Posterior vena cava (tissue), 2 donors: ENCODE measurements at places on chromosomes 11 and 22. TPM values are rescaled to one million over a fixed set of nuclear protein-coding genes. Genes with fewer than 3 reads are reported as not detected.
A peak's percentile ranks its signal among the peaks of the same experiment; 100 is the strongest.

DNA sequence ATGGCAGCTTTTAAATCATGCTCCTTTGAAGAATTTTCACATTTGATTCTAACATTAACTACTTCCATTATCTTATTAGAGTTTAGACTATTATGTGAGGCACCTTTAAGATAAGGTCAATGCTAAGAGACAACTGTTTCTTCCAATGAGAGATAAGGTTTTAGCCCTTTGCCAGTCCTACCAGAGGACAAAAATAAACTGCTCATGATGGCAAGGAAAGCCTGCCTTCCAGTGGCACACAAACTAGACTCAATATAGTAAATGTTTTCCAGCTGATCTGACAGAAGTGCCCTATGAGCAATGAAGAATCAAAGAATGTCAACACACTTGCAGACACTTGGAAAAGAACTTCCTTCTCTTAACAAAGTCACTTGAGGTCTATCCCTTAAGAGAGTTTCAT lies 1152.4 kb upstream of the CCDC90B start:
- no peak for DNase-seq

- peak; percentile 80 for DNase-seq
These were observed 84.1 kb downstream of the PDE2A start for GRCh38 chr11:72589802-72590761.

DNA sequence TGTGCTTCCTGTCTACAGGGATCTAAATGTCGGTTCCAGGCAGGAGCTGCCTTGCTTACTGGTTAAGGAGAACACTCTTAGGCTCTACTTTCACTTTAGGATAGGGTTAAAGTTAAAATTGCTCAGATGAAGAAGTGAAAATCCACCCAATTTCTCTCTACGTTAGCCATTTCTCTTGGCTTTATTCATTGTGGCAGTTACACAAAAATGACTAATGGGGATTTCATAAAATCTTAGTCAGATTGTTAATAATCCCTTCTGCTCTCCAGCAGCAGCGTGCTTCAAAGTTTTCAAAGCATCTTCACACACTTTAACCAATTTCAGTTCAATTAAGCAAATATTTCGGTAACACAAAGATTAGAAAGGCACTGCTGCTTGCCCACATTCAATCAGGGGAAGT lies 58.4 kb upstream of the RCN1 start:
- no peak for DNase-seq

GRCh38 chr11:69307421-69307820 lies 13.5 kb downstream of the MYEOV start:
- peak; percentile 50 for DNase-seq

GRCh38 chr11:11584937-11585336 lies 36.9 kb downstream of the GALNT18 start:
- DNase-seq: no peak

- no peak for DNase-seq
These were observed 51.0 kb downstream of the UBASH3B start for GRCh38 chr11:122706291-122707088.

- no peak for DNase-seq
These were observed 258.6 kb downstream of the METTL15 start for GRCh38 chr11:28366549-28367346.

DNA sequence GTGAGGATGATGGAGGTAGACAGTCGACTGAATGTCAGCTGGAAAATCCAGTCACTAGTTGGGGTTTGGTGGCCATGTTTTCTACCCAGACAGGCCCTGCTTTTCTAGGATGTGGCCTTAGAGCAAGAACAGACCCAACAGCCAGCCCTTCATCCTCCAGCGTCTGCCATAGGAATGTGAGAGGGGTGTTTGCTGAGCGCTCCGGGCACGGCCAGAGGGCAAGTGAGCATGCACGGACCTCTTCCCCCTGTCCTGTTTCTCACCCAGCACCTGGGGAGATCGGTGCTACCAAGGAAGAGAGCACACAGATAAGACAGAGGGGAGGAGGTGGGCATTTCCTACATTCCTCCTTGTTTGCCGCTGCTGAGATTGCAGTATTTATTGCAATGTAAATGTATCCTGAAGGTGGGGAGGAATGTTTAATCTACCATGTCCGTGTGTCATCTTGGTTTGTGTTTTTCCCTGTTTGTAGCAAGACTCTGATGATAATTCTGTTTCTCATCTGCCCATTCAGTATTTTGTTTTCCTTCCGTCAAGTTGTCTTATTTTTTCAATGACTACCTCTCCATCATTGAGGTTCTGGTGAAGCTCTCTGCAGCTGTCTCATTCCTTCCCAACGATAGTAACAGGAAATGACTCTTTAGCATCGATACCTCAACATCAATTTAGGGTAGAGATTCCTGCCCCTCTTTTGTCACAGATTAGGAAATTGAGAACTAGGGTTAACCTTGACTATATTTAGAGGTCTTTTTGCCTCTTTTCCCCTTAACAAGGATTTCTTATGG lies 4.9 kb upstream of the ATF4 start:
- no peak for DNase-seq

GRCh38 chr11:70491696-70492472 lies 93.6 kb downstream of the CTTN start:
- peak; percentile 74 for DNase-seq

DNA sequence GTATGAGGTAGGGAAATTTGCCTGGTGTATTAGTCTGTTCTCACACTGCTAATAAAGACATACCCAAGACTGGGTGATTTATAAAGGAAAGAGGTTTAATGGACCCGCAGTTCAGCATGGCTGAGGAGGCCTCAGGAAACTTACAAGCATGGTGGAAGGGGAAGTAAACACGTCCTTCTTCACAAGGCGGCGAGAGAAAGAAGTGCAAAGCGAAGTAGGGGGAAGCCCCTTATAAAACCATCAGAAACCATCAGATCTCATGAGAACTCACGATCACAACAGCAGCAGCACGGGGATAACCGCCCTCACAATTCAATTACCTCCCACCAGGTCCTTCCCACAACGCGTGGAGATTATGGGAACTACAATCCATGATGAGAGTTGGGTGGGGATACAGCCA lies 12.0 kb upstream of the RFPL2 start:
- no peak for DNase-seq

DNA sequence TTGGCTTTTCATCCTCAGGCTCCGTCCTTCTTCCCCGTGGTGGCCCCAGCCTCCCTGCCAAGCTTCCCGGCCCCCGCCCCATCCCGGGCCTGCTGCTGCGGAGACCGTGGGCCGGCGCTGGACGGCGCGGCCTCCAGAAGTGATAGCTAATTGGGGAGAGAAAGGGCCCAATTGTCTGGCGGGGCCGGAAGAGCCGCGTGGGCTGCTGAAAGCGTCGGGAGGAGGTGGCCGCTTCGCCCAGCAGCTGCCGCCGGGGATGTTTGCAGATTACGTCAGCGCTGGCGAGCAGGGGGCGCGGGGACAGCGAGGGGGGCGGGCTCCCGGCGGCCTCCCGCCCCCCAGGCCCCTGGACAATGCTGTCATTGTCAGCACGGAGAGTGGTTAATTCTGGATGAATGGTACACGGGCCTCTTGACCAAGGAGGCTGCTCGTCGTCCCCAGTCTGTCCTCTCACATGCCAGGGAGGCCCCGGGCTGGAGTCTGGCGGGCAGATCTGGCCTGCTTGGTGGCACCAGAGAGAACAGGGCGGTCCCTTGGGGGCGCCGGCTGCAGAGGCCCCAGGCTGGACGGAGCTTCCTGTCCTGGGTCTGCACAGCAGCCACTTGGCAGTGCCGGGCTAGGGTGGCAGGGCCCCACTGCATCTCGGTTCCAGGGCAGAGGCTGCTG lies 1.6 kb downstream of the SMIM38 start:
- DNase-seq: peak; percentile 88

DNA sequence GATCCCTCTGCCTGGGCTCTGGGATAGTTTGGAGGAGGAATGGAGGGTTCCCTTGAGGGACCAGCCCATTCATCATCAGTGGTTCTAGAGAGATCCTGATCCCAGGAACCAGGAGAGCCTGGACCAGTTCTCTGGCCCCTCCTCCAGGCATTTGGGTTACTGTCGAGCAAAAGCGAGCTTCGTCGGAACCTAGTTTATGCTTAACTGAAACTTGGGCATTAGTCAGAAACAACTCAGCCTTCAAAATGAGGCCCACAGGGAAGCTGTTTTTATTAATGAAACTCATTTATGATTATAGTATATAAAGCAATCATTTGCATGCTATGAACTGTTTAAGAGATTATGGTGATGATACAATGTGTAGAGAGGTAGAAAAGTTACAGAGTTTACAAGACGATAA lies 61.4 kb downstream of the LIF start:
- DNase-seq: no peak

- no peak for DNase-seq
These were observed 13.5 kb downstream of the ACO2 start for GRCh38 chr22:41482319-41482935.

DNA sequence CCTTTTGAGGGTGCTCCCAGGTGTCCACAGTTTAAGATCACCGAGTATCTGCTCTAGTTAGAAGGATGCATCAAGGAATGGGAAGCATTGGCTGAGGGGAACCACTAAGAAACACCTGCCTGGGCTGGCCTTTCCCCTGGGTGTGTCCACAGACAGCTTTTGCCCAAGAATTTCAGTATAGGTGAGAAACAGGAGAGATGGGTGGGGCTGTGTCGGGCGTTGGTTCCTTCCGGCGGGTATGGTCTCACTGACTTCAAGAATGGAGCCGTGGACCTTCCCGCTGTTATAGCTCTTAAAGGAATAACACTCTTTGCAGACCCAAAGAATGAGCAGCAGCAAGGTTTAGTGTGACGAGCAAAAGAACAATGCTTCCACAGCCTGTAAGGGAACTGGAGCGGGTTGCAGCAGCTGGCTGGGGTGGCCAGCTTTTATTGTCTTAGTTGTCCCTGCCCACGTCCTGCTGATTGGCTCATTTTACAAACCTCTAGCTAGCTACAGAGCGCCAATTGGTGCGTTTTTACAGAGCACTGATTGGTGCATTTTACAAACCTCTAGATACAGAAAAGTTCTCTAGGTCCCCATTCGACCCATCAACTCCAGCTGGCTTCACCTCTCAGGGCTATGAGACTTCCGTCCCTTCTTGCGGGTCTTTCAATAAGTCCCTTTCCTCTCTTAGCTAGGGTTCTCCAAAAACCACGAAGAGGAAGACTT lies 2.4 kb downstream of the FADS1 start:
- no peak for DNase-seq

GRCh38 chr22:22090650-22091399 lies 108.2 kb upstream of the TOP3B start:
- DNase-seq: no peak

DNA sequence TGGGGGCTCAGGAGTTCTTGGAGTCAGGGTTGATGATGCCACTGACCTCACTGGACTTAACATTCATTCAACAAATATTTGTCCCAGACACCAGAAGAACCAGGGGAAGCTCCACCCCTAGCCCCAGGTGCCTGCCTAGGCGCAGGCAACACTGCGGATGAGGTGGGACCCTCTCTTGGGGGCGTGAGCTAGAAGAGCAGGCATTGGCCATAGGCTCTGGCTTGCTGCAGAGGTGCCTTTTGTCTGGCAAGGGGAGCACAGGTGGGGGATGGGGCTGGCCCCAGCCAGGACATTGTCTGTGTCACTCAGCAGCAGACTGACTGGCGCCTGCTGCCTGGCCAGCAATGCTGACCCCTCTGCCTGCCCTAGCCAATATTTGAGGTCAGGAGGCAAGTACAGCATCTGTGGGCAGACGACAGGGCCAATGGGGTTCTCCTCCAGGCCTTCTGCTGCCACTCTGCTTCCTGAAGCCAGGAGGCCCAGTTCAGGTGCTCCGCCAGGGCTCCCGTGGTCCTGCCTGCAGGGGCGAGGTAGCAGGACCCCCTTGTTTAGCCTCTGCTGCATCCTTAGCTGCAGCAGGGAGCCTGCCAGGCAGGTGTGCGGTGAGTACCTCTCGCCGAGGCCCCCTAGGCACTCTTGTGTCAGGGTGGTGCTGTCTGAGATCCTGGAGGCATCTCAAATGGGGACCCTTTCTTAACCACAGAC lies 4.0 kb downstream of the LINC01488 start:
- DNase-seq: peak; percentile 22

DNA sequence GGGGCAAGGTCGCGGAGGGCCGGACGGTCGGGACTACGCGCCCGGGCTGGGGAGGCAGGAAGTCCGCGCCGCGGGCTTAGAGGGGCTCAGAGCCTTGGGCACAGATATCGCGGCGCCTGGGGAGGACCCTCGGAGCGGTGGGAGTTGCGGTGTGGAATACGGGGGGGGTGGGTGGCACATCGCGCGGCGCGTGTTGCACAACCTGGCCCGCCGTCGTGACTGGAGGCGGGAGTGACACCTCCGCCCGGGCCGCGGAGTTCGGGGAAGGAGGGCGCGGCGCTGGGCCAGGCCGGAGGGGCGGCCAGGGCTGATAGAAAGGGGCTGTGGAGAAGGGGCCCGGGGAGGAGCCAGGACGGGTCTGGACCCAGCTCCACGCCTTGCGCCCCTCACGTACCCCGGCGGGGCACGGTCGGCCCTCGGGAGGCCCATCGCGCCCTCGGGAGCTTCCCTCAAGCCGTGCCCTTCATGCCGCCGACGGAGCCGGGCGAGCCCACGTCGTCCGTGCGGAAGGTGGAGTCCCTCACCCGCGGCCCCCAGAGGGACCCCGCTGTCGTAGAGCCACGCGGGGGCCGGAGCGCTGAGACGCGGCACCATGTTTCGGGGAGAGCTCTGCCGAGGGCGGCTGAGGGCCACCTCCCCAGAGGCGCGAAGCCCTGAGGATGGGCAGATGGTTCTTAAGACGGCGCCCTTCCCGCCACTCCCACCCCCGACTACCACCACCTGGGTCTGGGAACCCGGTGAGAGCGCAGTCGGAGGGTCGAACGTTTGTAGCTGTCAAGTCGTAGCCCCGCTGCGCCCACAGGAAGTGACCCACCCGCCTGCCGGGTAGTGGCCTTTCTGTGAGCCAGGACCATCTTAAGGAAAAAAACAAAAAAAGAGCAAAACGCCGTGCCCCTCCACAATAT lies 729 bp downstream of the IL17RA start:
- DNase-seq: peak; percentile 85

DNA sequence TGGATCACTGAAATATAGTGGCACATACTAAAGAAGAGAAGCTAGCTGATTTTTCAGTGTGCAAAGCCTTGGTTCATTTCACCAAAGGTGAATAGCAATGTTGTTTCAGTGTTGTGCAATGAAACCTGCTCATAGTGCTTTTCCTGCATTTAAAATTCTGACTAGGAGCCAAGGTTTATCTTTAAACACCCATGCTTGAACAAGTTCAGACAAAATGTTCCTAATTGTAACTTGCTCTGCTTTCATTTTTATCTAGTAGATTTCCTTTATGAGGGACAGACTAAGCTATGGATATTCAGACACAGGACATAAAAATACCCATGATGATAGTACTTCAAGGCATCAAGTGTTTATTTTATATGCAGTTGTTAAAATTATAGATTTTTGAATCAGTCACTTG lies 47.7 kb downstream of the BBOX1 start:
- DNase-seq: no peak

- no peak for DNase-seq
These were observed 2.8 kb upstream of the ACER3 start for GRCh38 chr11:76857781-76858410.

Gene GDPD5
- 30.1 TPM for total RNA-seq

Gene CYTH4
- total RNA-seq: 31.7 TPM

Gene OR56A4
- total RNA-seq: not detected

Gene MYEOV
- total RNA-seq: 0.57 TPM

Gene POU2AF3
- 2.8 TPM for total RNA-seq

Gene C22orf31
- total RNA-seq: not detected

Gene LRRC56
- 0.56 TPM for total RNA-seq

Gene POU2AF1
- 0.38 TPM for total RNA-seq

Gene GRM5
- 0.23 TPM for total RNA-seq

Gene TMEM179B
- total RNA-seq: 23.7 TPM

Gene NCF4
- 16.5 TPM for total RNA-seq
